ENCODE measurements at places on chromosomes 11 and 22.
A peak's percentile ranks its signal among the peaks of the same experiment; 100 is the strongest.

DNA sequence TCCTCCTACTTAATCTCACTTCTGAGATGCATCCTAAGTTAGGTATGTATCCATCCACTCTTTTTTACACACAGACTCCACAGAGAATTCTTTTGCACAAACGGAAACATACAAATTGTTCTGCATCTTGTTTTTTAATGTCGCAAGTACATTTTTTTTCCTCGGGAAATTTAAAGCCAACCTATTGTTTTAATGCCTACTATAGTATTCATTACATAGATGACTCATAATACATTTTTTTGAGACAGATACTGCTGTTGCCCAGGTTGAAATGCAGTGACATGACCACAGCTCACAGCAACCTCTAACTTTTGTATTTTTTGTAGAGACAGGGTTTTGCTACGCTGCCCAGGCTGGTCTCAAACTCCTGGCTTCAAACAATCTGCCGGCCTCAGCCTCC is 90.8 kb upstream of the TMEM45B start:
- DNase-seq: no peak

GRCh38 chr11:90525962-90526361 is 303.1 kb upstream of the CHORDC1 start:
- no peak for DNase-seq

GRCh38 chr22:30195245-30196140 is 51.1 kb downstream of the LIF start:
- no peak for DNase-seq

- no peak for DNase-seq
Observed at GRCh38 chr11:103344886-103345285, 235.7 kb downstream of the DYNC2H1 start.

- no peak for DNase-seq
Observed at GRCh38 chr11:36014898-36015665, 71.2 kb downstream of the LDLRAD3 start.

DNA sequence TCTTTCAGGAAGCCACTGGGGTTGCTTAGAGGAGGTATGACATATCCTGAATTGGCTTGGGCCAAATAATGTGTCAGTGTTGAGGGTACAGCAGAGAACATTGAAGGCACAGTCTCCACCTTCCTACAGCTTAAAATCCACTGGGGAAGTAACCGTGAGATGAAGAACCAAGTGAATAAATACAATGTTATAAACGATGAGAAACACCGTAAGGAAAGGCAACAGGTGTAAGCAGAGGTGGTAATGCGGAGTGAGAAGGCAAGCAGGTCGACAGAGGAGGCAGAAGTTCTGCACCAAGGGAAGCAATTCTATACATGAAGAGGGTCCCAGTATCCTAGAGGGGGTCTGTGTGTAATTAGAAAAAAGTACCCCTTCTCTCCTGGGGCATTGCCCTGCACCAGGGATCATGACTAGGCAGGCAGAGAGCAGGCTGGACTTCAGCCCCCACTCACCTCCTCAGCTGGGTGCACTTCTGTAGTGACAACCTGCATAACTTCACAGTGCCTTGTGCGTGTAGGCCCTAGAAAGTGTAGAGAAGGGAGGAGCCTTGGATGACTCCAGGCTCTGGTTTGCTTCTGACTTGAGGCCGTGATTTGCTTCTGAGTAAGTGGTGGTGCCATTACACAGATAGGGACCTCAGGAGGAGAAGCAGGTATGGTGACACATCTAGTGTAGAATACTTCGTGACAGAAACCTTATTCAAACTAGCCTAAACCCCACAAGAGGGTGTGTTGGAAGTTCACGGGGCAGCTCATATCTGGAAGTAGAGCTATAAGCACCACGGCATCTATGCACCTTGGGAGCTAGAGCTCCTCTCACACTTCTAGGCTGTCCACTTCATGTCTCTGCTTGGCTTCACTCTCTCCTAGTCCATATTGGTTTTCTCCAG is 4.9 kb downstream of the MYOD1 start:
- no peak for DNase-seq

- no peak for DNase-seq
Observed at GRCh38 chr11:68406324-68407313, 53.9 kb upstream of the PPP6R3 start.

DNA sequence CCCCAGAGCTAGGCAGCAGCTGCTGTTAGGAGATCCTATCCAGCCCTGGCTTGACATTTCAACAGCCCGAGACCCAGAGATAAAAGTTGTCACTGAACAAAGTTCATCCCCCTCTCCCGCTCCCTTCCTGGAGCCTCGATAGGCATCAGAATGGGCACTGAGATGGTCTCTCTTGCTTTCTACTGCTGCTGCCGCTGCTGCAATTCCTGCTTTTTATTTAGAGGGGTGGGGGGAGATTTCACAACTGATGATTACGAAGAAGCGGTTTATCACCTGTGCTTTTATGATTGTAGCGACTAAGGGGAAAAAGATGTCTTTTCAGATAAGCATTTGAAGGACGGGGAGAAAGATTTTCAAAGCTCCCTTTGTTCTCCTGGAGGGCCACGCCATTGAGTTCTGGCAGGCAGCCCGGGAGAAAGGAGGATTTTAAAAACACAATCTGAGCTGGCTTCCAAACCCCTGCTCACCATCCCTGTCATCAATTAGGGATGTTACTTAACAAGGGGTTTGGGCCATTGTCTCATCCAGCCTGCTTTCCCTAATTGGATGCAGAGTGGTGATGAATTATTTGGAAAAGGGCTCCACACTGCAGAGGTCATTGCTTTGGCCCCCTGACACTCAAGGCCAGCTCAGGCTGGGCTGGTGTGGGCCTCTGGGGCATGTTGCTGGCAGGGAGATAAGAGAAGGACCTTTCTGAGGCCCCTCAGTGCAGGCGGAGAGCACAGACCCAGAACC is 344.7 kb downstream of the BUD13 start:
- no peak for DNase-seq

GRCh38 chr22:46865052-46865434 is 102.6 kb downstream of the TBC1D22A start:
- no peak for DNase-seq

DNA sequence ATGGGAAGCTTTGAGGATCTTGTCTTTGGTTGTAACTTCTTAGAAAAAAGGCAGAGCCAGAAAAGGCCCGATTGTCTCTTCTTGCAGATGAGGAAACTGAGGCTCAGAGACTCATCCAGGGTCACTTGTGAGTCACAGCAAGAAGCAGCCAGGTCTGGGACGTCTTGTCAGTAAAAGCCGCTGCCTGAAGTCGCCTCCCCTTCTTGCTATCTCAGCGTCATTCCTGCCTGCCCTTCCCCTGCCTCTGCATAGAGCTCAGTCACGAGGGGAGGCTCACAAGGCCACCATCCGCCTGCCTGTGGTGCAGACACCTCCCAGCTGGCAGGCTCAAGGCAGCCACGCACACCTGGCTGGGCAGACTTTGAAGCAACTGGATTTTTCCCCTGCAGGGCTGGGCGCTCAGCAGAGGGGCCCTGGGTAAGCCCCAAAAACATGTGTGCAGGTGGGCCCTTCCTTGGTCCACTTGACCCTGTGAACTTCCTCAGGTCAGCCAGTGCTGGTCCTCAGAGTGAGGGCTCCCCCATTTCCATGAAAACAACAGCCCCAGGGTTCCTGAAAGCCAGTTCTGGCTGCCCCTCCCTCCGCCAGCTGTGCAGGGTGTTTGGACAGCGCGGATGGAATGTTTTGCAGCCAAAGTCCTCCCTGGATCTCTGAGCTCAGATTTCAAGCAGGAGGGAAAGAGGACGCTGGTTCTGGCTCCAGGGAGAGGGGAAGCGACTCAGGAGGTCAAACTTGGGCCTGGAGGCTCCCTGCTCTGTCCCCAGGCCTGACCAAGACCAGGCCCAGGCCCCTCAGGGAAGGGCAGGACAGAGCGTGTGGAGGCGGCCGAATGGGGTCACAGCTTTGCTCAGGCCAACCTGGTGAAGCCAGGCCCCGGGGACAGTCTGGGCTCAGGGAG is 6.0 kb upstream of the RAB3IL1 start:
- DNase-seq: no peak

- no peak for DNase-seq
Observed at GRCh38 chr11:69278091-69278867, 15.7 kb upstream of the MYEOV start.

DNA sequence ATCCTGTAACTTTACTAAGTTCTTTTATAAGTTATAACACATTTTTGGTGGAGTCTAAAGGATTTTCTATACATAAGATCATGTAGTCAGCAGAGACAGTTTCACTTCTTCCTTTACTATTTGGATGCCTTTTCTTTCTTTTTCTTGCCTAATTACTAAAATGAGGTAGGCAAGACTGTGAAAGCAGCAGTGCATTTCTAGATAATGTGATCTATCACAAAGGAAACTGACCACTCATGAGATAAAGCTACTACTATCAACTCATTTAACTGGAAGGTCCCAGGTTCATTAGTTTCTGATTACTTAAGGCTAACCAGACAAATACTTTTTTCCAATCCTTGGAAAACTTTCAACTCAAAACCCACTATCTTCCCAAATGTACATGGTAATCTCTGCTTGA is 196.2 kb upstream of the E2F8 start:
- DNase-seq: no peak

DNA sequence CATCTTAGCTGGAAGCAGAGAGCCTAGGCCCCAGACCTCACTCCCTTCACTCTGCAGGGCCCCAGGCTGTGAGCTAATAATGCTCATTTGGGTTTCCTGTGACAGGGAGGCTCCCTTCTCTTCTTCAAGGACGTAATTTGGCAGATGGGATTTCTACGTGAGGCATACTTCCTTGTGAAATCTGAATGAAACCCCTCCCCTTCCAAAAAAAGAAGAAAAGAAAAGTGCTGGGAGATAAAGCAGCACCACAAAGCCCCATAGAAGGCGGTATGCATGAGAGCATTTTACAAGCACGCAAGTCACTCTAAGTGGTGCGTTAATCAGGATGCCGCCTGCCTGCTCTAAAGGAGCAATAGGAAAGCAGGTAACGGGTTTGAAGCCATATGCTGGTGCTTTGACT is 5.7 kb downstream of the P2RX3 start:
- no peak for DNase-seq

- no peak for DNase-seq
Observed at GRCh38 chr11:76225122-76225611, 18.9 kb upstream of the WNT11 start.

DNA sequence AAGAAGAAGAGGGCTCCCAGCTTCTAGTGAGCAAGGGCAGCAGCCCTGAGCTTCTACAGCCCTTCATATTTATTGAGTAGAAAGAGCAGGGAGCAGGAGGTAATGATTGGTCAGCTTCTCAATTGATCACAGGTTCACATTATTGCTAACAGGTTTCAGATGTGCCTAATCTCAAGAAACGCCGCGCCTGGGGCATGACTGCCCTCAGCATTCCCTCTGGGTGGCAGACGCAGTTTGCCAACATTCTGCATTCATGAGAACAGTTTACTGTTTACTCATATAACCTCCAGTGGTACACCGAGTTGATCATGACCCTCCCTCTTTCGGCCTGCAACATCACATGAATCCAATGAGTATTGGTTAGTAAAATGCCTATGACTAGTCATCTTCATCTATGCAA is 4.7 kb upstream of the ZNF74 start:
- no peak for DNase-seq

DNA sequence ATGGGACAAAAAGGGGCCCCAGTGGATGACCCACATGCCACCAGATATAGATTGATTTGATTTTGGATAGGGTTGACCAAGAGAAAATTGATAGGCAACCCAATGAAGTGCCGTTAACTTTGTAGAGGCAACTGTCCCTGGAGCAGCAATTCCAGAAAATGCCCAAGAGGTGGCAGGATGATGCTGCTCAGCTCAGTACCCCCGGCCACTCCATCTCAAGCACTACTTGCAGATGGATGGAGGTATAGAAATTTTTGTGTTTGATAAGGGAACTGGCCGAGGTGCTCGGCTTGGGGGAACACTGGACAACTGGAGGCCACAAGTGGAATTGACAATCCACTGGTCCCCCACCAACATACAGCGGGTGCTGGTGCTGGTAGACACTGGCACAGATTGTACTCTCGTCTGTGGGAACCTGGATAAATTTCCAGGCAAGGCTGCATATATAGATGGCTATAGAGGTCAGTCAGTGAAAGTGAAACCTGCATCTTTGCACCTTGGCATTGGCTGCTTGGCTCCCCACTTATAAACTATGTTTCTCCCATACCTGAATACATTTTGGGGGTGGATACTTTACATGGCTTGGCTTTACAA is 86.3 kb downstream of the CCDC83 start:
- no peak for DNase-seq

DNA sequence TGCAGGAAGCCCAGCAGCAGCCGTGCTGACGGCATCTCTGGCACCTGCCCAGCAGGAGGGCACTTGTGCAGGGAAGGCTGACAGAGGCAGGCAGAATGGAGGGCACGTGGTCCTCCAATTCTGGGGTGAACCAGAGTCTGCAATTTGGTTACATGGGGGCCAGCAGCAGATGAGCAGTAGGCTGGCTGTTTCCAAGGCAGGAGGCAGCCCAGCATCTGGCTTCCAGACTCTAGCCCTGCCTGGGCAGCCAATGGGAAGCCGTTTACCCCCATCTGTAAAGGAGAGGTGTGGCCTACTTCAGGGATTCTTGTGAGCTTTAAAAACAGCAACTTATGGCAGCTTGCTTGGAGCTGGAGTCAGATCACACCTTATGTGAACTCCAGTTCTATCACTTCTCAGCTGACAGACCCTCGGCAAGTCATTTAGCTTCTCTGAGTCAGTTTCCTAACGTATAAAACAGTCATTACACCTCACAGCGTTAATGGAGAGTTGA is 27.9 kb upstream of the RASL10A start:
- no peak for DNase-seq

DNA sequence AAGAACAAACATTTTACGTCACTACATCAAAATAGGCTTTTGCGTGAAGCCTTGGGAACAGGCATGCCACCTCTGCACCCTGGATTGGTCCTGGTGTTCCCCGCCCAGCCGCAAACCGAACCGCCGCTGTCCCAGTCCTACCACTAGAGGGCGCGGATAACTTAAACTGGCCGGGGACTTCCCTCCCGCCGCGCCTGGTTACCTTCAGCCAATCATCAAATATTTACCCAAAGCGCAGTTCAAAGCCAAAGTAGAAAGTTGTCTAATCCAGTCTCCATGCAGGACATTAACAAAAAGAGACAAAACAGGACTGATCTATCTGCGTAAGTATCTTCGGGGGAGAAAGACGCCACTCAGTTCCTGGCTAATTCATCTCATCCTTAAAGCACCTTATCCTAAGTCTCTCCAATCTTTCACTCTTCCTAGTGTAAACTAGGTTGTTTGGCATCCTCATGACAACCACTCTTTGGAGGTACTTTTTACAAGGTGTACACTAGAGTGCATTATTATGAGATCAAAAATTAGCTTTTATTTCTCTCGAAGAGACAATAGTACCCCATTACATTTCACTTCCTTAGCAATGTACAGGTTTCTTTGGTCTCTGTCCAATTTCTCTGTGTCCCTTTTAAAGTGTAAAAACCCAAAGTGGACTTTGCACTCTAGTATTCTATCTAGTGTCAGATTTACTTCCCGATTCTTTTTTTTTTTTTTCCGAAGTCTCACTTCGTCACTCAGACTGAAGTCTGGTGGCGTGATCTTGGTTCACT is 3.9 kb upstream of the CRY2 start:
- peak; percentile 91 for DNase-seq

GRCh38 chr11:46942172-46942571 is 5.6 kb downstream of the CSTPP1 start:
- no peak for DNase-seq

DNA sequence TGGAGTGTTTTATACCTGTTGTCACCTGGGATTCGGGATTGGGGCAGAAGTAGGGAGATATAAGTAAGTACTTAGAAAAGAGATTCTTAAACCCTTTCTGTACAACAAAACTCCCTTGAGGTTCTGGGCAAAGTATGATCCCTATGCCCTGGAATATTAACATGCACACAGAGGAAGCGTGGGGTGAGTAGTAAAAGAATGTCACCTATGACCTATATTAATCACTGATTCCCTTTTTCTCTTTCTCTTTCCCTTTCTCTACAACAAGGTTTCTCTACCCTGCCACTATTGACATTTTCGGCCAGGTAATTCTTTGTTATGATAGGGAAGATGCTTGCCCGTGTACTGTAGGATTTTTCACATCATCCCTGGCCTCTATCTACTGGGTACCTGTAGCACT is 209.7 kb upstream of the PLET1 start:
- no peak for DNase-seq
